ENCODE measurements at places on chromosomes 3 and 15.

- DNase-seq: no peak
Observed at GRCh38 chr3:19811689-19812088, 122.3 kb downstream of the EFHB start.

DNA sequence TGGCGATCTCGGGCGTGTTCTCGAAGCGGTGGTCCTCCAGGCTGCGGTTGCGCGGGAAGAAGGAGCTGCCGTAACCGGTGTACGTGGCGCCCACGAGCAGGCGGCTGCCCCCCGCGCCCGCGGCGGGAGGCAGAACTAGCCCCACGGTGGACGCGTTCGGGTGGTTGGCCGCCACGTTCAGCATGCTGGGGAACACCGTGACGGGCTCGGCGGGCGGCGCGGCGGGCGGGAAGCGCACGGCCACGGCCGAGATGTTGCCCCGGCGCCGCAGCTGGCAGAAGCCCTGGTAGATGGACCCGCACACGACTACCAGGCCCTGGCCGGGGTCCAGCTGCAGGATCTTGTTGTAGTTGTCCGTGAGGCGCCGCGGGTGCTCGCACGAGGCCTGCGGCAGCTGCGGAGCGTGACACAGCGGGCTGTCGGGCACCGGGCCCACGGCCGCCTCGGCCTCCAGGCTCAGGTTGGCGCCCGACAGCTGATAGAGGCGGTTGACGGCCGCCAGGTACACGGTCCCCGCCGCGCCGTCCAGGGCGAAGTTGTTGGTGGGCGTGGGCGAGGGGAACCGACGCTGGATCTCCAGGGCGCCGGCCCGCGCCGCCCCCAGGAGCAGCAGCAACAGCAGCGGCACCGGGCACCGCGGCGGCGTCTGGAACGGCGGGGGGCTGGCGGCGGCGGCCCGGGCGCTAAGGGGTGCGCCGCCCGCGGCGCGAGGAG lies 397 bp downstream of the PLXND1 start:
- no peak for DNase-seq

- peak; percentile 26 for DNase-seq
Observed at GRCh38 chr3:160038862-160039562, 50.4 kb downstream of the IL12A start.

GRCh38 chr3:115698851-115699591 lies 75.7 kb downstream of the GAP43 start:
- peak; percentile 35 for DNase-seq

DNA sequence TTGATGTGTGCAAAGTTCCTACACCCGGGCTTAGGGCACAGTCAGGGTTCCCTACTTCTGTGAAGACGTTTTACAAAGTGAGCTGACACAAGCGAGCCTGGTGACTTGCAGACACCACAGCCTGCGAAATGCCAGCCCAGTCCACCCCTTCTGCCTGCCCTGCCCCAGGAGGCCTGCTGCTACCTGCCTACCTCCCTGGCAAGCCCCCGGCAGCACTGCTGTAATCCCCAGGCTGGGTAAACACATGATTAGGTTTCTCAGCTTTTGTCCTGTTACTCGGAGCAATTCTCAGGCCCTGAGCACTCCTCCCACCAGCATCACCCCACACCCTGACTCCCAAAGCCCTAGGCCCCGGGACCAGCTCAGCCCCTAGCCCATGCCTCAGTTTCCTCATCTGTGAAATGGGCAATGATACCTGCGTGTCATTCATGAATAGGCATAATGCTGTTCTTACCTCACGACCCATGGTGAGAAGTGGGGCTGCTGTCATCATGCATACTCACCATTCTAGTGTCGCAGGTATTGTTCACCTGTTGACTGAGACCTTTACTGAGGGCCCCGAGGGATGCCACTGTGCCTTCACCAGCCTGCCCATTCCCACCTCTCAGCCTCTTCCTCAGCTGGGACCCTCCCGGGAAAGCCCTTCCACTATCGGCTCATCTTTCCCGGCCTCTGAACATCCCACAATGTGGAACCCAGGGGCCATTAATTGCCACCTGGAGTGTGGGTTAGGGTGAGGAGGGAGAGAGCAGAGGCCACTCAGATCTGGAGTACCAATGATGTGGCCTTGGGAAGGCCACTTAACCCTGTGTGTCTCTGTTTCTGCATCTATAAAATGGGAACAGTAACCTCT lies 31.5 kb upstream of the SLC6A6 start:
- no peak for DNase-seq

DNA sequence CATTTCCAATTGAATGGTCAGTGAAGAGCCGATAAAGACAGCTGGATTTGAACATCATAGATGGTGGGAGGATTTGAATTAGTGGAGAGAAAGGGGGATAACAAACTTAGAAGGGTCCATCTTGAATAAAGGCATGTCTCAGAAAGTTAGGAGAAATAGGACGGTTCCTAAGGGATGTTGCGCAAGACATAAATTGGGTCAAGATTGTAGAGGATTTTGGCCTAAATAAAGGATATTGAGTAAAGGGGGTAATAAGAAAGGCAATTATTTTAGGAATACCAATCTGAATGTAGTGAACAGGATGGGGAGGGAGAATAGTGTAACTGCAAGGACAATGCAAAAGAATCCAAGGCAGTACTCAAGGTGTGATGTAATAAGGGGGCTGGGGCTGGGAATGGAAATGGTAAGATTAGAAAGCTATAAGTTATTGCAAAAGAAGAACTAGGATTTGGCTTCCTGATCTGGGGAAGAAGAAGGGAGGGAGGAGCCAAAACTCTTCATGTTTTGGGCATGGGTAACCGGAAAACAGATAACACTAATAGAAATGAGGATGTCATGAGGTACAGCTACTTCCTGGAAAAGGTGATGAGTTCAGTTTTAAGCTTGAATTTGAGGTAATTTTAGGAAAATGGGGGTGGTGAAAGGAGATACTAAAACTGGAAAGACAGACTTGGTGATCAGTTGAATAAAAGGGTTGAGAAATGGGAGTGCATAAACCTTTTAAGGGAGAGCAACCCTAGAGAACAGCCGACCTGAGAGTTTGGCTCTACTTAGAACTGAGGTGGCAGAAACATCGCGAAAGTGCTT lies 17.3 kb upstream of the TRPC1 start:
- DNase-seq: no peak

GRCh38 chr3:32457971-32458471 lies 44.6 kb downstream of the CMTM6 start:
- DNase-seq: no peak
